Neural cell (in vitro differentiated cells): ENCODE measurements at places on chromosomes 2 and 18. TPM values are rescaled to one million over a fixed set of nuclear protein-coding genes. Genes with fewer than 3 reads are reported as not detected.

WNT6 gene
- not detected in 2 replicates for polyA plus RNA-seq

MOGAT1 gene
- polyA plus RNA-seq = not detected in 2 replicates

SNRNP27 gene
- polyA plus RNA-seq = 90.7 and 122 TPM in 2 replicates

SLC35F6 gene
- 10.8 and 21.2 TPM in 2 replicates for polyA plus RNA-seq

ALPG gene
- not detected in 2 replicates for polyA plus RNA-seq

SPHKAP gene
- 1.7 and 2.3 TPM in 2 replicates for polyA plus RNA-seq

CNRIP1 gene
- polyA plus RNA-seq = 26.7 and 28.2 TPM in 2 replicates

RUFY4 gene
- not detected in 2 replicates for polyA plus RNA-seq

ARHGAP28 gene
- 9.8 and 10.3 TPM in 2 replicates for polyA plus RNA-seq

RND3 gene
- 126 and 143 TPM in 2 replicates for polyA plus RNA-seq

LRRC30 gene
- polyA plus RNA-seq = not detected in 2 replicates

ERMN gene
- not detected in 2 replicates for polyA plus RNA-seq

DSC2 gene
- polyA plus RNA-seq = 14.5 and 16.3 TPM in 2 replicates

FRZB gene
- polyA plus RNA-seq = 2.1 and 3.5 TPM in 2 replicates

CAVIN2 gene
- polyA plus RNA-seq = not detected in 2 replicates

DPP4 gene
- not detected in 2 replicates for polyA plus RNA-seq

TFCP2L1 gene
- 0.04 TPM in 1 of 2 replicates, not detected in the other for polyA plus RNA-seq

REG3G gene
- polyA plus RNA-seq = not detected in 2 replicates

GPC1 gene
- 74.0 and 101 TPM in 2 replicates for polyA plus RNA-seq

NR4A2 gene
- polyA plus RNA-seq = 0.48 and 1.2 TPM in 2 replicates

UPP2 gene
- polyA plus RNA-seq = 0.12 and 0.16 TPM in 2 replicates

LRRTM1 gene
- polyA plus RNA-seq = 0.61 and 0.86 TPM in 2 replicates

WDR54 gene
- polyA plus RNA-seq = 89.9 and 110 TPM in 2 replicates

ZNF804A gene
- 2.7 and 2.9 TPM in 2 replicates for polyA plus RNA-seq

HJURP gene
- polyA plus RNA-seq = 1.3 and 3.3 TPM in 2 replicates

SULT1C2 gene
- polyA plus RNA-seq = 0.12 TPM in 1 of 2 replicates, not detected in the other

SPRED2 gene
- 5.3 and 5.4 TPM in 2 replicates for polyA plus RNA-seq
